ENCODE measurements at places on chromosomes 2 and 18. TPM values are rescaled to one million over a fixed set of nuclear protein-coding genes. Genes with fewer than 3 reads are reported as not detected.

Gene PID1
- not detected for total RNA-seq

- no peak for DNase-seq
These were observed 396.2 kb upstream of the HS6ST1 start for GRCh38 chr2:128714851-128715312.

DNA sequence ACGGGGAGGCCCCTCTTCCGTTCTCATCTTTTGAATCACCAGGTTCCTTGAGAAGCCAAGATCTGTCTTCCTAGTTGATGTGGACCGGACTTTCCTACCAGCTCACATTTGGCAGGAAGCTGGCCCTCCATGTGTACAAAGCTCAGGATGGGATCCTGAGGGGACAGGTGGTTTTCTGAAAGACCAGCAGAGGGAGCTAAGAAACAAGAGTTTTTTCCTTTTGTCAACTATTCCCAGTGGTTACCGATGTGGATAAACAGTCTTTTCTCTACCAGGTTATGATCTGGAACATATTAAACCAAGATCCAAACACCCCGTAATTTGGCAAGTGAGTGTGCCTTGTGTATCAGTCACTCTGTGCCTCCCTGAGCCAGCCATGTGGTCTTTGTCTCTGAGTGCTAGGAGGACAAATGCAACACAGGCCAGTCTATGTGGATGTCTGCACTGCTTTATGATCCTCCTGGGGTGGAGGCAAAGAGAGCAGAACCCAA, 25.1 kb upstream of the ARHGAP25 start:
- DNase-seq, result no peak

Gene RSAD2
- total RNA-seq, result 120 TPM

Gene PIEZO2
- total RNA-seq, result not detected

GRCh38 chr2:228901531-228901930, 369.6 kb downstream of the PID1 start:
- DNase-seq, result no peak

GRCh38 chr18:61681065-61681464, 211.7 kb downstream of the RNF152 start:
- no peak for DNase-seq

- DNase-seq, result no peak
These were observed 11.2 kb upstream of the FOSL2 start for GRCh38 chr2:28381225-28382180.

Gene CFAP65
- not detected for total RNA-seq

DNA sequence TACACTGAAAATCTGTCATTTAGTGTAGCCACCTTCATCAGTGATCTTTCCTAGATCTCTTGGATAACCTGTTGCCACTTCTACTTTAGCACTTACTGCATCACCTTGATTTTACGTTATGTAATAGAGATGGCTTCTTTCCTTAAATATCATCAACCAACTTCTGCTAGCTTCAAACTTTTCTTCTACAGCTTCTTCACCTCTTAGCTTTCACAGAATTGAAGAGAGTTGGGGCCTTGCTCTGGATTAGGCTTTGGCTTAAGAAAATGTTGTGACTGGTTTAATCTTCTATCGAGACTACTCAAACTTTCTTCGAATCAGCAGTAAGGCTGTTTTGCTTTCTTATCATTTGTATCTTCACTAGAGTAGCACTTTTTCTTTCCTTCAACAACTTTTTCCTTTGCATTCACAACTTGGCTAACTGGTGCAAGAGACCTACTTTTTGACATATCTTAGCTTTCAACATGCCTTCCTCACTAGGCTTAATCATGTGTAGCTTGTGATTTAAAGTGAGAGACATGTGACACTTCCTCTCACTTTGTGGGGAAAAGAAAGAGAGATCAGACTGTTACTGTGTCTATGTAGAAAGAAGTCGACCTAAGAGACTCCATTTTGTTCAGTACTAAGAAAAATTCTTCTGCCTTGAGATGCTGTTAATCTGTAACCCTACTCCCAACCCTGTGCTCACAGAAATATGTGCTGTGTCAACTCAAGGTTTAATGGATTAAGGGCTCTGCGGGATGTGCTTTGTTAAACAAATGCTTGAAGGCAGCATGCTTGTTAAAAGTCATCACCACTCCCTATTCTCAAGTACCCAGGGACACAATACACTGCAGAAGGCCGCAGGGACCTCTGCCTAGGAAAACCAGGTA, 99.6 kb downstream of the ATL2 start:
- no peak for DNase-seq

DNA sequence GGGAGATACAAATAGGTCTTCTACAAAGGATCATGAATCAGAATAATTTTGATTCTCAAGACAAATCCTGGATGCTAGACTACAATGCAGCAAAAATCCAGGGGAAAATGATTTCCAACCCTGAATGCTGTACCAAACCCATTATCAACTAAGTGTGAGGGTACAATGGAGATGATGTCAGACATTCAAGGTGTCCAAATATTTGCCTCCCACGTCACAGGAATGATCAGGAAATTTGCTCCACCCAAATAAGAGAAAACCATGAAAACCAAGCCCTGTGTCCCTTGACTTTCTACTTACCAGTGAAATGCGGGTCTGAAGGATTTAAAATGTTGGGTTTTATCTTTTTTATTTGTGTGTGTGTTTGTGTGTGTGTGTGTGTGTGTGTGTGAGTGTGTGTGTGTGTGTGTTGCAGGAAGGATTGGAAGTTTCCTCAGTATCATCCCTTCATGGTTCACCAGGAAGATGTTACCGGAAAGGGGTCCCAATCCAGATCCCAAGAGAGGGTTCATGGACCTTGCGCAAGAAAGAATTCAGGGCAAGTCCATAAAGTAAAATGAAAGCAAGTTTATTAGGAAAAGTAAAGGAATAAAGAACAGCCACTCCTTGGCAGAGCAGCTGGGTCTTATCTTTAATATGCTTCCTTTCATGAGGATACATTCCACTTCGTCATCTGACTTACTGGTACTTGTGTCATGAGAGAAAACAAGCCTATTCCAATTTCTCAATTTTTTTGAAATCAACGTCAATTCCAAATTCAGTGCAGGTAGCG, 61.1 kb upstream of the ID2 start:
- DNase-seq, result no peak

Gene ELOA2
- not detected for total RNA-seq

GRCh38 chr2:69434753-69435152, 2.5 kb downstream of the NFU1 start:
- no peak for DNase-seq

GRCh38 chr18:42530276-42530675, 575.2 kb downstream of the PIK3C3 start:
- DNase-seq, result no peak

GRCh38 chr18:44884431-44884830, 203.7 kb downstream of the SETBP1 start:
- no peak for DNase-seq

GRCh38 chr2:239273280-239274234, 127.3 kb downstream of the HDAC4 start:
- DNase-seq, result no peak

DNA sequence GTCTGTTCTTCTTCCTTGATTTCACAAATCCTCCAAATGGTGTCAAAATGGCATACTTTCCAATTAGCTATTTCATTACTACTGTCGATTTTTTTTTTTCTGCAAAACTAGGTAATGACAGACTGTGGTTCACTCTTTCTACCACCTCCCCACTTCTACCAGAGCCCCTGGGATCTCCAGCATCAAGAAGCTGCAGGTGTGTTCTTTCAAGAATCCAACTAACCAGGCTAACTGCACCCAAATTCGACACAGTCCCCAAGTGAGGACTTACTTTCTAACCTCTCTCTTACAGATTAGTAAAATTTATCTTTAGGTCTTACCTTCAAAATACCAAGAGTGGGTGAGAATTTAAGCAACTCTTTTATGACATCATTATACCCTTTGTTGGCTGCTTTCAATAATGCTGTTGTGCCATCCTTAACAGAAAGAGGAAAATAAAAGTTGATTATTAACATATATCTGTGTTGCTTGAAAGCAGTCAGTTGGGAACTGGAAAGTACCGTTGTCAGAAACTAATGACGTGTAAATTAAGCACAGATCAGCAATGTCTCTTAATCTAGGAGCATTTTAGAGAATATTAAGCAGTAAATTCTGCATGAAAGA, 31.2 kb upstream of the NPC1 start:
- no peak for DNase-seq

Gene LRRC30
- not detected for total RNA-seq

- DNase-seq, result no peak
These were observed 251.4 kb upstream of the UBE2E3 start for GRCh38 chr2:180728928-180729559.

- DNase-seq, result no peak
These were observed 279.0 kb downstream of the SRBD1 start for GRCh38 chr2:45332094-45332493.

DNA sequence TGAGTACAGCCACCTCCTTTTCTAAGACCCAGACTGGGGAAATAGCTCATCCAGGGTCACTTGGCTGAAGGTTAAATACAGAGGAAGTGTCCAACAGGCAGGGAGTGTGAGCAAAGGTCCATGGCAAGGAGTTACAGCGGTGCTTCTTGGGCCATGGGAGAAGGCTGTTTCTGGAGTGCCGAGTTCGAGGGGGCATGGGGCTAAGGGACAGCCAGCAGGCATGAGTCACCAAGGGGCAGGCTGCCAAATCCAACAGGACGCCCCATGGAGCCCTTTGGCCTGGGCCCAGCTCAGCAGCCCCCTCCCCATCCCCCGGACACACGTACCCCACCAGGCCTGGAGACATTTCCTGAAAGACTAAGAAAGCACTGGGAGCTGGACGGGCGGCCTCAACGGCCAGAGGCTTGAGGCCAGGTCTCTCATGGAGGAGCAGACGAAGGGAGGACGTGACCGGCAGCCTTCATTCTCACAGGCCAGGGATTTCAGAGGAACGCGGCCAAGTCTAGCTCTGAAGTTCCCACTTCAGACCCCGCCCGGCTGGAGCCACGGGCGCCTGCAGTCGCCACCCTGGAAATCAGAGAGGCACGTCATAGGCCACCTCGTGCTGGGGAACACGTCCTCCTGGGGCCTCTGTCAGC, 160.4 kb downstream of the SMAD7 start:
- DNase-seq, result no peak

Gene FAM110C
- total RNA-seq, result 4.8 TPM

Gene NEU2
- not detected for total RNA-seq

- DNase-seq, result no peak
These were observed 101.9 kb downstream of the USP40 start for GRCh38 chr2:233464531-233465240.

Gene CCDC121
- total RNA-seq, result 0.78 TPM

DNA sequence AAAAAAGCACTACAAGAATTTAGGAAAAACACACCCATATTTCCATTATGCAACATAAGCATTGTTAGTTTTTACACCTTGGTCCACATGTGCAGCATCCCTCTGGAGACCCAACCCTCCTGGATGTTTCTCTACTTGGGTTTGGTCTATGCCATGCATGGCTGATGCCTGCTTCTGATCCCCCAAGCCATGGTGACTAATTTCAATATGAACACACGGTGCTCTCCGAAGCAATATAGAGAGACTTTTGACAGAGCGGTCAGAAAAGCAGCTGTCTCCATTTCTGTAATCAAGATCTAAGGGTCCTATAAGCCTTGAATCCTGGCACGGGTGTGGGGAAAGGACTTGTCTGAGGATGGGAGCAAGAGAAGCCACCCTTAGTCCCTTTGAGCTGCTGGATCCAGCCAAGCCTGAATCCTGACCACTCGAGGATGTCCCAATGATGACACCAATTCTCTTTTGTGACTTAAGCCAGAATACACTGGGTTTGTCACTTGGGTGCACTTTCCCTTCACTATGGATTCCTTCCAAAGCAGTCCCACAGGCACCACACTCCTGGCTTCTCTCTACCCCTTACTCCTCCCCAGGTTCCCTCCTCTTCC, 91.5 kb downstream of the ACTR2 start:
- no peak for DNase-seq

GRCh38 chr2:229126066-229126465, 145.0 kb downstream of the PID1 start:
- no peak for DNase-seq

GRCh38 chr2:64525317-64525613, 1.1 kb downstream of the AFTPH start:
- DNase-seq, result peak; percentile 45

- peak; percentile 59 for DNase-seq
These were observed 68.5 kb downstream of the COPS8 start for GRCh38 chr2:237154082-237154638.

- no peak for DNase-seq
These were observed 341.5 kb upstream of the TMEFF2 start for GRCh38 chr2:192535956-192536921.

DNA sequence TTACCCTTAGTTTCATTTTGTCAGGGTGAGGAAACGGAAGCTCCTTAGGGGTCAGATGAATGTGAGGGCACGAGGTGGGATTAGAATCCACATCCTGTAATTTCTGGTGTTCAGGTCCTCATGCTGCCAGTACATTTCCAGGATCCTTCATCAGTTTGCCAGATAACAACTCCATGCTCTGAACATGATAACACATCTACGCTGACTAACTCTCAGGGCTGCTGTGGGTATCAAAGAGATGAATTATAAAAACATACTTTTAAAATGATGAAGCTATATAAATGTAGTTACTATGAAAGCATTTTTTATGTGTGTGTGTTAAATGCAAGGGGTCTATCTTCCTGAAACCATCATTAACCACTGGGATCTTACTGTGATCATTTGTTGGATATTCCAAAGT, 325.9 kb downstream of the SLC8A1 start:
- DNase-seq, result no peak

Gene COLEC11
- total RNA-seq, result not detected

Gene PXDN
- not detected for total RNA-seq

Gene UGT1A9
- not detected for total RNA-seq

- DNase-seq, result no peak
These were observed 127.1 kb downstream of the GALR1 start for GRCh38 chr18:77376733-77377094.

DNA sequence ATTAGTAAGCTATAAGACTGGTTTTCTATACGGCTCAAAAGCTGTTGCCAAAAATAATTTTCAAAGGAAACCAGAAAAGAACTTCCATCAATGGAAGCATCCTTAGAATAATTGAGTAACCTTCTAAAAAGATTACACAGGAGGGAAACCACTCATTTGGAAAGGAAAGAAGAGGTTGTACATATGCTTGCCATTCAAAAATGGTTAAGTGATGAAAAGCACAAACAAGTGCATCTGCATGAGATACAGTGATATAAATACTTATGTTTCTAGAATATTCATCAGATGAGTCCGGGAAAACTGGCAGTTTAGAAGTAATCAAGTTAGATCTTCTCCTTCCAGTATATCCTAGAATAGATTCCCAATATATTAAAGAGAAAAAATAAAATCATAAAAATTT, 20.1 kb upstream of the SMAD2 start:
- no peak for DNase-seq

Gene KCNK3
- total RNA-seq, result not detected
